CD8-positive, alpha-beta T cell (primary cell): ENCODE measurements at places on chromosomes 7 and 10.

DNA sequence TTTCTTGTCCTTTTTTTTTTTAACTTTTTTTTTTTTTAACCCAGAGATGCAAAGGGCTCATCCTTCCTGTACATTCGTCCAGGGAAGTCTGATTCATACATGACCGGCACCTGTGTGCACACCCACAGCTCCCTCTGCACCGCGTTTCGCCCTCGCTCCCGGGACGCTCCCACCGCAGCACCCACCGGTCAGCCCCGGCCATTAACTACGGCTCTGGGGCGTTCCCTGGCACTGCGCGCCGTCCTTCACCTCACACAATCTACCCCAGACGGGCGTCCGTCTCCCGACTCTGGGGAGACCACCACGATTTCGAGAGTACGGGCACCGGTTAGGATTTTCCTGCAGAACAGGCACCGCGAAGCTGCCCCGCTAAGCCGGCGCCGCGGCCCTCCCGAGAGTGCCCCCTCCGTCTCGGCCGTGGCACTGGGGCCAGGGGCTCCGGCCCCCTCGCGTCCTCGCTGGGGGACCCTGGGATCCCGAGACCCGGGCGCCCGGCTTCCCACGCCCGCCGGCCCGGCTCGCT lies 452 bp downstream of the ATE1 start:
- no peak for DNase-seq

DNA sequence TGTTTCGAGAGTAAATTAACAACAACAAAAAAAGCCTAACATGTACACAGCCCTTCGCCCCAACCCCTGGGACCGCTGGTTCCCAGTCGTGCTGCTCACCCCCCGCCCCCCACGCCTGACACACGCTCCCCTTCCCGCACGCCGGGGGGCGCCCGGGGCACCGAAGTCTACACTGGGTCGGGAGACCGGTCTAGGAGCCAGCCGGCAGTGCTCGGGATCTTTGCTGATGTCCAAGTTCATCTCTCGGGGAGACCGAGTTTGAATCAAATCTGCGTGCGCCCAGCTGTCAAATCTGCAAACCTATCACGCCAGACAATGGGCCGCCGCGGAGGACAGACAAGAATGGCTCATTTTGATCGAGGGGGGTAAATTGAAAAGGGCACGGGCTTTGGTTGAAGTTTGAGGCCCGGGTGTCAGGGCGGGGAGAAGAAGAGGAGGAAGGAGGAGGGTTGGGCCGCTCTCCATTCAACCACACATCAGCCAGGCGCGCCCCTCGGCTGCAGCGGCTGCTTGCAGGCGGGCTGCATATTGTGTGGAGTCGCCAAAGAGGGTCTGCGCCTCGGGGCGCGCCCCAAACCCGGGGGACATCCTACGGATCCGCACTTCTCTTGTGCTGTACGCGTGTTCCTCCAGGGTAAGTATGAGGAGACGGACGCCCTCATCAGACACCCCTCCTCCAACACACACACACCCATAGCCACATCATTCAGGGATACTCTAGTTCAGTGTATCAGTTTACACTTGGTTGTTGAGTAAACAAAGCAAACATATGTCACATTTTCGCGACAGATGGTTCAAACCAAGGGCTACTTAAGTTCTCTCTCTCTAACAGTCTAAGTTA lies 1.3 kb upstream of the GFRA1 start:
- DNase-seq = no peak

DNA sequence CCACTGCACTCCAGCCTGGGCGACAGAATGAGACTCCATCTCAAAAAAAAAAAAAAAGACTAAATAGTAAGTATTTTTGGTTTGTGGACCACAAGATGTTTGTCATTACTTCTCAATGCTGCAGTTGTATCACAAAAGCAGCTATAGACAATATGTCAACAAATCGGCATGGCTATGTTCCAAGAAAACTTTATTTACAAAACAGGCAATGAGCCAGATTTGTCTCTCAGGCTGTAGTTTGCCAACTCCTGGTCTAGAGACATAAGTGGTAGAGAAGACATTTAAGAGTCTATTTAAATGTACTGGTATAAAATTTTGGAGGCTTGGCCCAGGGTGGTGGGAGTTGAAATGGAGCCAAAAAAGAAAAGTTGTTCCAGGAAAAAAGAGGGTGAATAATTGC lies 185.8 kb downstream of the SORCS1 start:
- DNase-seq = no peak

- DNase-seq = no peak
Measured at GRCh38 chr7:114660126-114660486, 245.5 kb downstream of the FOXP2 start.

- no peak for DNase-seq
Measured at GRCh38 chr7:35749556-35749955, 51.3 kb upstream of the SEPTIN7 start.

DNA sequence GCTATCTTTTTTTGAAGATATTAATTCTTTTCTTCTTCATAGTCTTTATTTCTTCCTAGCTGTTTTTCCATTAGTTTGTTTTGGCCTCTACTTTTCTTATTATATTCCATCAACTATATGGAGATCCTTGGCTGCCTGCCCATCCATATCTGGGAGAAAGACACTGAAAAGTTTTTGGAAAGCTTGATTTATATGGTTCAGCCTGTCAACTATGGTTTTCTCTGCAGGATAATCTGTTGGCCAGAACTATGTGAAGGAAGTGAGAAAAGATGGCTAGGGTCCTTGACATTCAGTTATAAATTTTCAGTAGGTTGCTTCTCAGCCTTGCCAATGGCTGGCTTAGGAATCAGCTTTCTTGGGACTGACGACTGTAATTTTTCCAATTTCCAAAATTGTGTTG lies 10.0 kb upstream of the CDK14 start:
- no peak for DNase-seq

DNA sequence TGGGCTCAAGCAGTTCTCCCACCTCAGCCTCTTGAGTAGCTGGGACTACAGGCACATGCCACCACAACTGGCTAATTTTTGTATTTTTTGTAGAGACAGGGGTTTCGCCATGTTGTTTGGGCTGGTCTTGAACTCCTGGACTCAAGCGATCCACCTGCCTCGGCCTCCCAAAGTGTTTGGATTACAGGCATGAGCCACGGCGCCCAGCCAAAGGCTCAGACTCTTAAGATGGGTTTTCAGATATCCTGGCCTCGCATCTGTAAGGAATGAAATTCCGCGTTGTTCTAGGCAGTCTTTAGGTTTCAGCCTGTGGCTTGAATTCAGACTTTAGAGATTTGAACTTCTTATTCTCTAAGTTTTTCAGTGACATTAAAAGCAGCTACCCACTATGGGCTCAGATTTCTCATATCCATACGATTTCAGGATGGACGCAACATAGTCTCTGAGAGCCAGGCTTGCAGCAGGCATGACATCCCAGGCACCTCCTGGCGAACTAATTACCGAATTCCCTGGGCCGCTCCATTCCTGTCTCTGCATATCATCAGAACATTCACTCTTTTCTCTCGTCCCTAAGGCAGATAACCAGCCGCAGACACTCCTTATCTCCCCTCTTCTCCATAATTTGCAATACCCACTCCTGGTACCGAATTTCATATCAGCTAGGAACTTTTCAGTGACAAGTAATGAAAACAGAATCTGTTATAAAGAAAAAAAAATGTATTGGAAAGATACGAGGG lies 29.7 kb downstream of the IL15RA start:
- DNase-seq = no peak

DNA sequence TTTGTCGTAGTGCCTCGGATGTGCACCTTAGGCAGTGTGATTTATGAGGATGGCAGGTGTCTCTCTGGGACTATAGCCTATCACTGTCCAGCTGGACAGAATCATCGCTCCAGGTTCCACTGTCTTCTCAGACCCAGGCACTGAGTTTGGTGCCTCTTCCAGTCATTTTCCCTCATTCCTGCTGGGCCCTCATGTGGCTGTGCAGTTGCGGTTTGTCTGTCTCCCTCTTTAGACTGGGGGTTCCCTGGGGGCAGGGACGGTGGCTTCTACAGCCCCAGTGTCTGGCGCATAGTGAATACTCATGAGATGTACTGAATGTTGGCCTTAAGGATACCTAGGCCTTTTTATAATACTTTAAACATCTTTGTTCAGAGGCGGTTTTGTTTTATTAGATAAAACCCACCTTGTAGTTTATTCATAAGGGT lies 28.9 kb downstream of the CCM2 start:
- no peak for DNase-seq

GRCh38 chr10:110500515-110500905 lies 2.8 kb downstream of the DUSP5 start:
- no peak for DNase-seq

- no peak for DNase-seq
Measured at GRCh38 chr7:126362746-126363145, 890.0 kb downstream of the GRM8 start.

- DNase-seq = no peak
Measured at GRCh38 chr7:105587909-105588635, 6.8 kb upstream of the EFCAB10 start.

- DNase-seq = peak; percentile 49
Measured at GRCh38 chr10:102744374-102745051, 765 bp downstream of the WBP1L start.

- DNase-seq = no peak
Measured at GRCh38 chr7:31437250-31437865, 76.5 kb upstream of the ITPRID1 start.

DNA sequence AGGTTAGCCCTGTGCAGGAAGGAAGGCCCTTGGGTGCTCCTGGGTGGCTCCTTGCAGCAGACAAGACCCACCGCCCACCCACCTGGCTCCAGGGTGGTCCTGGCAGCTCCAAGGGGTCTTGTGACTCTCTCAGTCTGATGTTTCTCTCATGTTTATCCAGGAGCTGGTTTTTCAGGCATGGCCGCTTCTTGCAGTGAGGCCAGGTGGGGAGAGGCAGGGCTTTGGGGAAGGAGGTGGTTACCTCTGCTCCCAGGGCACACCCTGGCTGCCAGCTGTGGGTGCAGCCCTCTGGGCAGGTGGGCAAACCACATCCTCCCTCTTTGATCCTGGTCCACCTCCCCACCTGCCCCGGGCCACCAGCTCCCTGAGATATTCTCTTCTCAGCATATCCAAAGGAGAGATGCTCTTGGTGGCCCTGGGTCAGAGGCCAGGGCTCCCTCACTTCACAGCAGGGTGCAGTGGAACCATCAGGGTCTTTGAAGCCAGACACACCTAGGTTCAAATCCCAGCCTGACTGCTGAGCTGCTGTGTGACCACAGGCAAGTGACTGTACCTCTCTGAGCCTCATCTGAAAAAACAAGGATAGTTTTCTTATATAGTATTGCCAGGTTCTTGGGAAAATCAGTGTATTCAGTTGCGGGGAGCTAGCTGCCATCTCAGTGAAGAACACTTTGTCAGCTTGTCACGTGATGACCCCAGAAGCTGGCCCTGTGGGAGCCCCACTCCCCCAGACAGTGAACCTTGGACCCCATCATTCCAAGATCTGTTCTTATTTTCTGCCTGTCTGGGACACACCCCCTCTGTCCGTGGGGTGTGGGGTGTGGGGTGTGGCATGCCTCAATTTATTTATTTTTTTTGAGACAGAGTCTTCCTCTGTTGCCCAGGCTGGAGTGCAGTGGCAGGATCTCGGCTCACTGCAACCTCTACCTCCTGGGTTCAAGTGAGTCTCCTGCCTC lies 11.5 kb downstream of the GTF2IRD1 start:
- no peak for DNase-seq

- DNase-seq = no peak
Measured at GRCh38 chr10:24360282-24361127, 151.6 kb downstream of the KIAA1217 start.

GRCh38 chr10:68899186-68899745 lies 1.8 kb upstream of the DDX50 start:
- DNase-seq = no peak

DNA sequence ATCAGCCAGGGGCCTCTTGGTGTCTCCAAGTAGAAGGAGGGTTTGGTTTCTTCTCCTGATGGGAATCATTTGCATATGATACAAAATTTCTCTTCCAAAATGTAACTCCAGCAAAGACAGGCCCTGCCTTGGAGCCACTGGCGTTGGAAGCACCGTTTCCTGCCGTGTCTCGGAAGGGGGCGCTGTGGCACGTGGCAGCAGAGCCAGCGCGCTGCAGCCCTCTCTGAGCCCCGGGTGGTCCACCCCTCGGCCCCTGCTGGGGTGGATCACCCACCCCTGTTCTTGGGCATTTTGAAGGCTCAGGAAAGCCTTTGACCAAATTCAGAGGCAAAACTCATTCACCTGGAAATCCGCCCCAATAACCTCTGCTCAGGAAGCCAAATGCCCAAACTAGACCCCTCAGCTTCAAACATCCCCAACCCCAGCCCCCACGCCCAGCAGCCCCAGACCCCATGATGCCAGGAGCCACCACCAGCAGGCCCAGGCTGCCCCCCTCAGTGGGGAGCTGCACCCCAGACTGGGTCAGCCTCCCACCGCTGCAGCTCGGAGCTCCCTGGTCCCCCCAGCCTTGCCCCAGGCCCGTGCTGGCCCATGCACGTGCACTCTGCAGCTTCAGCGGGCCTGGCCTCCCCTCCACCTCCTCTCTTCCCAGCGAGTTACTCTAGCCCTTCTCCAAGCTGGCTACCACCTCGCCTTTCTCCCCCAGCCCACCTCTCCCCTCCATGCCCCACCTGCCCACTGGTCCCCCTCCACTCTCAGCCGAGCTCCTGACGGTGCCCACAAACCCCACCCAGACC lies 29.5 kb upstream of the ELFN1 start:
- DNase-seq = no peak

DNA sequence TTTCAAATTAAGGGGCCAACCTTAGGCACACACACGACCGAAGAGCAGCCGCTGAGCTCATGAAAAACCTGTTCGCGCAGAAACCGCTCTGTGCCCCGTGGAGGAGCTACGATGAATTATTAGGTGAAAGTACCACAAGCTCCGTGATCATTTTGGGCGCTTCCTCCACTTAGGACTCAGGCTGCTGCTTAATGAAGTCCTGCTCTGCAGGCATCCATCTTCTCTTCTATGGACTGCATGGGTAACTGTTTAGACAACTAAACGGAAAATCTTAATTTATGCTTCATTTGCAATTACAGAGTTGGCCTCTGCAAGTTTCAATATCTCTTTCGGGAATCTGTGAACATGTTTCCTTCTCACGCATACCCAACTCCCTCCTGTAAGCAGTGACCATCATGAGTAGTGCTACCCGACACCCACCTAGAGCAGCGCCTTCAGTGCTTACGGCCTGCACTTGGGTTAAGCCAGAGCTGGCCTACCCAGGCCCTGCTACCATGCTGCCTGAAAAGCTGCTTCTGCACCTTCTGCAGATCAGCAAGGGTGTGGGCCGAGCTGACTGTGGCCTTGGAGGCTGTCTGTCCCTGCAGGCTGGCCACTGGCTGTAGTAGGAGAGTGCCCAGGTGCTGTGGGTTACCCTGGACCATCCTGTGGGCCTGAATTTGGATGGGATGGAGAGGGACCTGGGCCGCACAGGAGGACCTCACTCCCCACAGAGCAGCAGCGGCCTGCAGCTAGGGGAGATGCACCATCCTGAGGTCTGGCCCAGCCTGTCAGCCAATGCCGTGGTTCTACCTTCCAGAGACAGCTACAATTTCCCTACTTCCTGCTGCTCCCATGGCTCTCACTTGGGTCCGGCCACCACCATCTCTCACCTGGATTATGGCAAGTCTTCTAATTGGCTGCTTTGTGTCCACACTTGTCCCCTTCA lies 36.0 kb downstream of the GNA12 start:
- DNase-seq = no peak

DNA sequence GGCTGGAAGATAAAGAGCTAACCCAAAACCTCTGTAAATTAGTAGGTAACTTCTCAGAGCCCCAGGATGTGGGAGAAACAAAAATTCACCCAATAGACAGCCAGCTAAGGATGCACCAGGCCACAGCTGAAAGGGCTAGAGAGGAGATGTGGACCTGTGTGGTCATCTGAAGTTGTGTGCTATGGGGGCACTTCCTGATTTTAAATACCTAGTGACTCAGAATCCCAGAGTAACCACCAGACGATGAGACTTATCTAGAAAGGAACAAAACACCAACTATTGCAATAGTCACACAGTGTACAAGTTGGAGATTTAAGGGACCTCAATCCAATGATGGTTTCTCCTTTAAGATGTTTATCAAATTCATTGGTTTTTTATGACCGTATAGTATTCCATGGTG lies 408.3 kb upstream of the ANKRD30A start:
- DNase-seq = no peak
